Activated CD4-positive, alpha-beta T cell treated with anti-CD3 and anti-CD28 coated beads, Interleukin-2, Interleukin-4, amounts not matched to agents 100 ng/mL and 50 ng/mL, durations not matched to agents 16 hours and 8 hours (primary cell): ENCODE measurements at places on chromosomes 12 and 14.

DNA sequence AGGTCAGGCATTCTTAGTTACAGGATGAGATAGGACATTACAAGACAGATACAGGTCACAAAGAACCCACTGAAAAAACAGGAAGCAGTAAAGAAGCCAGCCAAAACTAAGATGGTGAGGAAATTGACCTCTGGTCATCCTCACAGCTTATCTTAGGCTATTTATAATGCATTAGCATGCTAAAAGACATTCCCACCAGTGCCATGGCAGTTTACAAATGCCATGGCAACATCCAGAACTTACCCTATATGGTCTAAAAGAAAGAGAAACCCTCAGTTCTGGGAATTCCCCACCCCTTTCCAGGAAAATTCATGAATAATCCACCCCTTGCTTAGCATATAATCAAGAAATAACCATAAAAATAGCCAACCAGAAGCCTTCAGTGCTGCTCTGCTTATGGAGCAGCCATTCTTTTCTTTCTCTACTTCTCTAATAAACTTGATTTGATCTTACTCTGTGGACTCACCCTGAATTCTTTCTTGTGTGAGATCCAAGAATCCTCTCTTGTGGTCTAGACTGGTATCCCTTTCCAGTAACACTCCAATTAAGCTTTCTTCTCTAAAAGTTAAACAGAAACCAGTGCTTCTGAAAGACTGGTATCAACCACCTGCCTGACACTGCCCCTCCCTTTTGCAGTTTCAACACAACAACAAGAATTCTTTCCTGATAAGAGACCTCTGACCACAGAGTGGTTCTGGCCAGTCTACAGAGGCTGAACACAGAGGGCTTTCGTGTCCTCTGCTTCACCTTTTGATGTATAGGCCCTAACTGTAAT, 86.9 kb downstream of the BCAT1 start:
- DNase-seq: no peak

- no peak for DNase-seq
Observed at GRCh38 chr12:110822821-110823415, 23.9 kb upstream of the CCDC63 start.

GRCh38 chr14:69351385-69351784, 46.7 kb downstream of the ERH start:
- no peak for DNase-seq

- no peak for DNase-seq
Observed at GRCh38 chr12:128909653-128910052, 56.4 kb downstream of the GLT1D1 start.

DNA sequence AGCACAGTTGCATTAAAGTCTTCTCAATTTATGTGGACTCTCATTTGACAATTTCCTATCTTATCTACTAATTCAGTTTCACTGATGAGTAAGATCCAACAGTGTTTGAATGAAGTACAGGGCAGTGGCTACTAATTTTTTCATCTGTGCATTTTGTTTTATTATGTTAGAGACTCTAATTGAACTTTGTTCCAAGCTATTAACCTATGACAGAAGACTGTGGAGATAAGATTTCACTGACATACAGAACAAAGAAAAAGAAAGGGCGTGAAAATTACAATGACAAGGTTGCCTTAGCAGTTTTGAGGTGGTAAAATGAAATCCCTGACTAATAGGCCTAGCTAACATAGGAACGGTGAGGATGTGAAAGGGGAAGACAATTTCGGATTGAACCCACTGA, 153.2 kb upstream of the SOX5 start:
- DNase-seq: no peak

GRCh38 chr14:105941226-105942166, 415.1 kb downstream of the TMEM121 start:
- no peak for DNase-seq

- DNase-seq: no peak
Observed at GRCh38 chr12:64566831-64567517, 43.3 kb upstream of the RASSF3 start.

- no peak for DNase-seq
Observed at GRCh38 chr14:31122921-31123320, 84.7 kb downstream of the HECTD1 start.
